ENCODE measurements at places on chromosomes 4 and X.

DNA sequence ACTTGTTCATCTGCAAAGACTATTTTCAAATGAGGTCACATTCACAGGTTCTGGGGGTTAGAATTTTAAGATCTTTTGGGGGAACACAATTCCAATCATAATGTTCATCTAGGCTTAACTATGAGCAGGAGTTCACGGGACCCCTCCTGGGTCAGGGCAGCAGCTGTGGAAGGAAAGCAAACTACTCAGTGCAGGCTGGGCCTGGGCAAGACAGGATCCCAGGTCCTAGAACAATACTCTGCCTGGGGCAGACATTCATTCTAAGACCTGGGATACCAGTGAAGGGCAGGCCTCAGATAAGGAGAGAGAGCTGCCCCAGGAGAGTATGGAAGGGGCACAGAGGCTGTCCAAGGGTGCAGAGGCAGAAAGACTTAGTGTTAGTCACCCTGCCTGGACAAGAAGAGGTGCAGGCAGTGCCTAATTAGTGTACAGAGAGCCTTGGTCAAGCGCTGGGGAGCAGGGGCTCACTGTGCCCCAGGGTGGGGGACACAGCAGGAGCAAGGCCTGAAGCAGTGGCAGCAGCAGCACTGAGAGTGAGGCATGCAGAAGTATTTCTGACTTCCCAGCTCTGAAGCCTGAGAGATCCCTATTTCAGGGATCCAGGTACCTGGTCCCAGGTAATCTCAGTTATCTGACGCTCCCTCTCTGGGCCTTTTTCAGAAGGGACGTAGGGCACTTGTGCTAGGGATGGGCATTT lies 123.0 kb upstream of the MAMLD1 start:
- DNase-seq = no peak

GRCh38 chr4:57078685-57079521 lies 31.3 kb downstream of the IGFBP7 start:
- DNase-seq = no peak

GRCh38 chr4:78532046-78532445 lies 19.5 kb upstream of the ANXA3 start:
- DNase-seq = no peak

DNA sequence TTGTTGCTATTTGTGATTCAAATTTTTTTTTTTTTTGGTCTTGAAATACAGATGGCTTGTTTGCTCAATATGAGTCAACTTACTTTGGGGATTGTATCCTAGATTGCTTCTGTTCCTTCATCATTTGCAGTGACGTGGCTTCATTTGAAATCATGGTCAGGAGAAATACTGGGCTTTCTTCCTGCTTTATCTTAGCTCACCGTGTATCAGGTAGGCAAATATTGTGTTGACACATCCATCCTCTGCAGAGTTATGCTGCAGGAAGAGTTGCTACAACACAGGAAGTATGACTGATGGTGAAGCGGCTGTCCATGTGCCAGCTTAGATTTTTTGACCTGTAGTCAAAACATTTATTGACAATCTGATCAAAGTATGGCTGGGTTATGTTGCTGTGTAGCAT lies 232.2 kb downstream of the C4orf33 start:
- DNase-seq = no peak
